ENCODE measurements at places on chromosomes 13 and 19. TPM values are rescaled to one million over a fixed set of nuclear protein-coding genes. Genes with fewer than 3 reads are reported as not detected.

TEKTIP1 gene
- polyA plus RNA-seq: 3.3 TPM

MYBPC2 gene
- not detected for polyA plus RNA-seq

THSD8 gene
- polyA plus RNA-seq: not detected

SMIM24 gene
- polyA plus RNA-seq: 679 TPM

LYPD5 gene
- 0.35 TPM for polyA plus RNA-seq

KLHL1 gene
- not detected for polyA plus RNA-seq

ATP8B3 gene
- polyA plus RNA-seq: 0.45 TPM

SLAIN1 gene
- 9.5 TPM for polyA plus RNA-seq

PIK3R2 gene
- polyA plus RNA-seq: 71.3 TPM

ZNF610 gene
- polyA plus RNA-seq: not detected

- DNase-seq: no peak
These were observed 702.9 kb upstream of the PCDH9 start for GRCh38 chr13:67932991-67933390.

GRCh38 chr13:97979051-97979450 is 25.6 kb downstream of the IPO5 start:
- no peak for DNase-seq

- DNase-seq: no peak
These were observed 275.2 kb upstream of the GPC6 start for GRCh38 chr13:92951273-92951890.

DNA sequence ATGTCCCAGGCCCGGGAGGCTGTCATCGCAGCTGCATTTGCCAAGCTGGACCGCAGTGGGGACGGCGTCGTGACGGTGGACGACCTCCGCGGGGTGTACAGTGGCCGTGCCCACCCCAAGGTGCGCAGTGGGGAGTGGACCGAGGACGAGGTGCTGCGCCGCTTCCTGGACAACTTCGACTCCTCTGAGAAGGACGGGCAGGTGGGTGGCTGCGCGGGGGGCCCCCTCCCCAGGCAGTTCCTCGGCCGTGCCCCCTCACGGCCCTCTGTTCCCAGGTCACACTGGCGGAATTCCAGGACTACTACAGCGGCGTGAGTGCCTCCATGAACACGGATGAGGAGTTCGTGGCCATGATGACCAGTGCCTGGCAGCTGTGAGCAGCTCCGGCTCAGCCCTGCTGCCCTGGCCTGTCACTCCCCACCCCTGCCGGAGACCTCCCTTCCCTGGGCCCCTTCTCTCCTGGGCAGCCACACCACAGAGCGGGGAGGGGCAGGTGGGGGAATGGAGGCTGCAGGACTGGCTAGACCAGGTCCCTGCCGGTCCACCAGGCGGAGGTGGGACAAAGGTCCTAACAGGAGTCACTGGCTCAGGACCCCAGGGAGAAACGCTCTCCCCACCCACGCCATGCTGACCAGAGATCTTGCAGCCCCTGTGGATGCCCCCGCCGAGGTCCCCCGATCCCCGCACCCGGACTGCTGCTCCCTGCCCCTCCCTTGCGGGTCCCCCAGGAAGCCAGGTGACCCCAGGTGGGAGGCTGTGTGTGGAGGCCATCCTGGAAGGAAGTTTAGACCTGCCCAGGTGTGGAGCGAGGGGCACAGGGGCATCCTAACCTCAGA is 1.1 kb downstream of the CAPS start:
- DNase-seq: peak; percentile 73

DNA sequence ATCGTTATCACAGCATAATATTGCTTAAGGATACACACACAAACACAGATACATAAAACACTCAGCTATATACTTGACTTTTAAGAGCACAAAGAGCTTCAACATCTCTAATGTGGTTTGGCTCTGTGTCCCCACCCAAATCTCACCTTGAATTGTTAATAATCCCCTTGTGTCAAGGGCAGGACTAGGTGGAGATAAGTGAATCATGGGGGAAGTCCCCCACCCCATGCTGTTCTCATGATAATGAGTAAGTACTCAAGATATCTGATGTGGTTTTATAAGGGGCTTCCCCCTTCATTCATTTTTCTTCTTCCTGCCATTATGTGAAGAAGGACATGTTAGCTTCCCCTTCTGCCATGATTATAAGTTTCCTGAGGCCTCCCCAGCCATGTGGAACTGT is 481.4 kb downstream of the PCDH9 start:
- no peak for DNase-seq

GRCh38 chr19:53942001-53942786 is 20.5 kb upstream of the CACNG8 start:
- no peak for DNase-seq

- DNase-seq: no peak
These were observed 3.0 kb downstream of the TOMM40 start for GRCh38 chr19:44894052-44894400.

GRCh38 chr13:95418946-95419345 is 117.7 kb upstream of the ABCC4 start:
- no peak for DNase-seq

GRCh38 chr13:27151798-27152599 is 19.6 kb downstream of the USP12 start:
- DNase-seq: peak; percentile 81

DNA sequence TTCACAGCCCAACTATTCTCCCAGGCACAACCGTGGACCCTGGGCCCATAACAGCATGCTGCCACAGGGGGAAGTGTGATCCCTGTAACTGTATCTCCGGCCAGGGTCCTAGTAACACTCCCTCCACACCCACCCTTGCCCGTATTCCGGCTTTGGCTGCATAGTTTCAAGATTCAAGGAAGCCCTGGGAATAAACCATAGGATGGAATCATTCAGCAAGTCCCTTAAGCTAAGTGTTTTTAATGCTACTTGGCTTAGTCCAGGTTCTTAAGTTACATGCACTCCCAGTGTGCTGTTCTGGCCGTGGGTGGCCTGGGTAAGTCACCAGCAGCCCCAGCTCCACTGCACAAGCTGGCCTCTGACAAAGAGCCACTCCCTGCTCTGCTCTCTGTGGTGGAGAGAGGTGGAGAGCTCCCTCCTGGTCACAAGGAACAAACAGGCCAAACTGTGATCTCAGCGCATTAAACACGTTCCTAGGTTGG is 532.4 kb upstream of the SGCG start:
- DNase-seq: peak; percentile 8

GRCh38 chr13:113592571-113592970 is 8.0 kb downstream of the TFDP1 start:
- DNase-seq: no peak

GRCh38 chr19:5805462-5806132 is 730 bp downstream of the NRTN start:
- DNase-seq: peak; percentile 84

DNA sequence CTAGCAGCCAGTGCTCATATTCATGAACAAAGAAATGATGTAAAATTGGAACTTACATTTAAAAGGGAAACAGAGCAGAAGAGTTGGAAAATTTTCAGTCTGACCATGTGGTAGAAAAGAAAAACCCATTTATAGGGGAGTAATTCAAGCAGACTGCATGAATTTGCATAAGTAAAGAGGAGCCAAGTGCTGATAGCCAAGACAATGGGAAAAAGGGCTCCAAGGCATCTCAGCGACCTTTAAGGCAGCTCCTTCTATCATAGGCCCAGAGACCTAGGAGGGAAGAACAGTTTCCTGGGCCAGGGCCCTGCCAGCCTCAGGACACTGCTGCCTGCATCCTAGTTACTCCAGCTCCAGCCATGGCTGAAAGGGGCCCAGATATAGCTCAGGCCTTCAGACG is 7.5 kb downstream of the DNAJC3 start:
- DNase-seq: no peak

GRCh38 chr13:60838581-60838980 is 441.6 kb downstream of the TDRD3 start:
- no peak for DNase-seq

DNA sequence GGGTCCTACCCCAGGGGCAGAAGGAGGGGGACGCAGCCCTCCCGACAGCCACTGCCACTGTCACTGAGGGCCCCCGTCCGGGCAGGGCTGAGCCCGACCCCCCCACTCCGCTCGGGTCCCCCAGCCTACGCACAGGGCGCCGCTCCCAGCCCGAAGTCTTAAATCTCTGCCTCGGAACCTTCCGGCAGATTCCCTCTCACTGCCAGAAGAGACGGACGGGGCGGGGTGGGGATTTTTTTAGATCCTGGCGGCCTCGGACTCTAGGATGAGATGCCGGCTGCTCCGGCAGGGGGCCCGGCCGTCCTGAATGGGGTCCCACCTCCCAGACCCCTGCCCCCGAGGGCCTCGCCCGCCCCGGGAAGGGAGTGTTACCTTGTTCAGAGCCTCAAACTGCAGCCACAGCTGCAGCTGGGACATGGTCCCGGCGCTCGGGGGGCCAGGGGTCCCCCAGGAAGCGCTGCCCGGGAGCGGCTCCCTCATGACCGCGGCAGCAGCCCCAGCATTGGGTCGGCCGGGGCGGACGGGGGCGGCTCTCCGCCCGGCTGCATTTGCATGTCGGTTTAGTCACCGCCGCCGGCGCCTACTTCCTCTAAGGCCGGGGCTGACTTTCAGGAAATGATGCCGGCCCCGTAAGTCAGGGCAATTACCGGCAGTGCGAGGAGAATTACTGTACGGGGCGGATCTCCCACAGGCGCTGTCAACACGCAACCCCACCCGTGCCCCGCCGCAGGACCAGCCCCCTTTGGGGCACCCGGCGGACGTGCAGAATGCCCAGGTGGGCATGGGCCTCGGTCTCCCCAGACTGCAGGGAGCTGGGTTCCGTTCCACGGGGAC is 28.1 kb downstream of the GPX4 start:
- peak; percentile 91 for DNase-seq

GRCh38 chr19:36489920-36490415 is 607 bp upstream of the ZNF566 start:
- DNase-seq: peak; percentile 91

DNA sequence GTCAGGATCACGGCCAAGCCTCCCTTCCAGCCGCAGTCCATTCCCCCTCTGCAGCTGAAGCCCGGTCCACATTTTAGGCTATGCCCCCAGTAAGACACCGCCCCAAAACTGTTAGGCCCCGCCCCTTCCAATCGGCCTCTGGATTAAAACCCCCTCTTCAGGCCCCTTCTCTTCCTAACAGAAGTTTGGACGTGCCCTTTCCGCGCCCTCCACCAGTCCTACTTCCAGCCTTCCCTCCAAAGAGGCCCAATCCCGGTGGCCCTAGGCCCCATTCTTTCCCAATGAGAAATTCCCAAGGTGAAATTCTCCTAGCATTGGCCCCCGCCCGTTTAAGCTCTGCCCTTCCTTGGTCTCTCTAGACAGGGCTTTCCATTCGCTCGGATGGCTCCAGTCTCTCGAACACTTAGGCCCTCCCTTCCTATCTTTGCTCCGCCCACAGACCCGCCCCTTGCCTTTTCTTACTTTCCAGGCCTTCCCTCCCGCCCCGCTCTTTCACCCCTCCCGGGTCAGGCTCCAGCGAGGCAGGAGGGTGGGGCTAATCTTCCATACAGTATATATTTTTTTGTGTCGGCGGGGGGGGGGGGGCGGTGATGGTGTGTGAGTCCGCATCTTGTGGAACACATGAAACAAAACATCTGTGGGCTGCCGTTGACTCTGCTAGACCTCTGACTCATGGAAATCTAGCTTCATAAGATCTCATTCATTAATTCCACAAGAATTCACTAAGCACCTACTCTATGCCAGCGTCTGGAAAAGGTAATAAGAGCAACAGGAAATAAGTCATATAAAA is 13.6 kb downstream of the LTBP4 start:
- peak; percentile 96 for DNase-seq

DNA sequence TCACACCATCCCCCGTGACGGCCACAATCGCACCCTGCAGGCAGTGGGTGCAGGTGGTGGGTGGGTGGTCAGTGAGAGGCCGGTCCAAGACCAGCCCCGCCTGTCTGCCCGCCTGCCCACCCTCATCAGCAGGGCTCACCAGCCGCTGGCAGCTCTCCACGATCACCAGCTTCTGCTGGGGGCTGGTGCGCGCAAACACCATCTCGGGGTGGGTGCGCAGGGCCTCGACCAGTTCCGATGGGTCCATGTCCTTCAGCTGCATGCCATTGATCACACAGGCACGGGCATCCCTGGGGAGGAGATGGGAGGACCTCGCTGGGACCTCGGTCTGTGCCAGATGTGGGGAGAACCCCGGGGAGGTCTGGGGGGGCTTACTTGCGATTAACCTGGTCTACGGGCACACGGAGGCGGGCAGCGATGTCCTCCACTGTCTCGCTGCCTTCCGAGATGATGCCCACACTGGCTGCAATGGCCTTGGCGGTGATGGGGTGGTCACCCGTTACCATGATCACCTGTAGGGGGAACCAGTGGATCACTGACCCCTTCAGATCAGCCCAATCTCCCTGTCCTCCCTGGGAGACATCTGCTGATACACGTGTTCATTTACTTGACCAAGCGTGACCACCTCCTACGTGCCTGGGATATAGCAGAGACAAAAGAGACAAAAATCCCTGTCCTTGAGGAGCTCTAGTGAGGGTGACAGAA is 8.0 kb downstream of the ATP4A start:
- no peak for DNase-seq

DNA sequence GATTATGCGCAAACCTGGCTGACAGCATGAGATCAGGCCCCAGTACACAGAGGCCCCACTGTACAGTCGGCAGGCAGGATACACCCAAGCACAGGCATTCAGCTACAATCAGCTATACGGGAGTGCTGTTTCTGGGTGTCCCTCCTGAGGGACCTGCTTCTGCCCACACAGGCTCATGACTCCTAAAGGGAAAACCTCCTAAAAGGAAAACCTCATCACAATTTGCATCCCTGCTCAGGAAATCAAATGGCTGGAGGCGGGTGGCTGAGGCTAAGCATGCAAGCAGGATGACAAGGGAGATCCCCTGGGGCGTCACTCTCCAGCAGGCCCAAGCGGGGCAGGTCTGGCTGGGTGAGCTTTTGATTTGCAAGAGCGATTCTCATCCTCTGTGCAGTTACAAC is 99.8 kb downstream of the CRYL1 start:
- DNase-seq: no peak

DNA sequence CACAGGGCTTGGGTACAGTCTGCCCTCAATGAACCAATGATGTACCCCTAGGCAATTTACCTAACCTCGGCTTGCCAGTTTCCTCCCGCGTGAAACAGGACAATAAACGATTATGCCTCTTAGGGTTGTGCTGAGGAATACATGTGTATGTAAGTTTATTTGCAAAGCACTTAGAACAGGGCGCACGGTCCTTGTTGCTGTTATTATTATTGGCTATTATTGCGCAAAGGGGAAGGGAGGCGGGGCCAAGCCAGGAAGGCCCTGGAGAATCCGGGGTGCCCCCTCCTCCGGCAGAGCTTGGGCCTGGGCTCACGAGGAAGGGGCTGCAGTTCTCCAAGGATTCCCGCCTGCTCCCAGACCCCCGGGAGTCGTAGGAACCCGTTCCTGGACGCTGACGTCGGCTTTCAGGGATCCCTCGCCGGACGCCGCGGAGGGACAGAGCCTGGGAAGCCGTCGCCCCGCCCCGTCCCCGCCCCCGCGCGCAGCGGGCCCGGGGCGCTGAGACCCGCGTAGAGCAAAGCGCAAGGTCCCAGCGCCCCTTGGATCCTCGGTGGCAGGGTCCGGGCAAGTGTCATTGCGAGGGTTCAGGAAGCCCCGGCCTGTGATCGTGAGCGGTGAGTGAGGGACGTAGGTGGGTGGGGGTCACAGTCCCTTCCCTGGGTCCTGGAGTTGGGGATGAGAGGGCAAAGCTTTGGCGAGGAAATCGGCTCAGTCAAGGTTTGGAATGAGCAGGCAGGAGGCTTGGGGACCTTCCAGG is at the start of gene TMEM91:
Gene TMEM91 (plus strand): TSS at position 293 of the 757 bp plus-strand sequence. CDS start 1,777 bp downstream, outside the sequence.
- DNase-seq: no peak
